ENCODE measurements at places on chromosomes 13 and 19.

DNA sequence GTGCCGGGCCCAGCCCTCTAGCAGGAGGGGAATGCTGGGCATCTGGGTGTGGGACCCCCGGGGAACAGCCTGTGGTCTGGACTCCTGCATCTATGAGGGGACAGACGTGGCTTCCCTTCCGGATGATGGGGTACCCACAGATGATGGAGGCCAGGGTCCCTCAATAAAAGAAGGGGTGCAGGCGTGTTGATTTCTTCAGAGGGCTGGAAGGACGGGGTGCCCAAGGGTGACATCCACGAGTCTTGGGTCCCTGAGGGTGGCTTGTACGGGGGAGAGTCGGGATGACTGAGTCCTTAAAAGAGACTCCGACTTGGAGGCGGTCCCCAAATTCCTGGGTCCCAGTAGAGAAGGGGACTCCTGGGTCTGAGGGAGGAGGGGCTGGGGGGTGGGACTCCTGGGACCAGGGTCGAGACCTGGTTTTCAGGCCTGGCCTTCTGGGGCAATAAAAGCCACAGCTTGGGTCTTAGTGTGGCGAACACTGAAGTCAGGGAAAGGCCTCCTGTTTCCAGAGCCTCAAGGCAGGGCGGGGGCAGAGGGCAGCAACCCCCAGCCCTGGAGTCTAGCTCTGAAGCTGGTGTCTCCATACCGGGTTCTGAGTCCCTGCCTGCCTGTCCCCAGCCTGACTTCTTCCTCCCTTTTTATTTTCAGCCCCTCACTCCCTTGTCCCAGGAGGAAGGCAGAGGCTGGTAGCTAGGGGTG, 459 bp upstream of the GRIN2D start:
- DNase-seq: no peak

DNA sequence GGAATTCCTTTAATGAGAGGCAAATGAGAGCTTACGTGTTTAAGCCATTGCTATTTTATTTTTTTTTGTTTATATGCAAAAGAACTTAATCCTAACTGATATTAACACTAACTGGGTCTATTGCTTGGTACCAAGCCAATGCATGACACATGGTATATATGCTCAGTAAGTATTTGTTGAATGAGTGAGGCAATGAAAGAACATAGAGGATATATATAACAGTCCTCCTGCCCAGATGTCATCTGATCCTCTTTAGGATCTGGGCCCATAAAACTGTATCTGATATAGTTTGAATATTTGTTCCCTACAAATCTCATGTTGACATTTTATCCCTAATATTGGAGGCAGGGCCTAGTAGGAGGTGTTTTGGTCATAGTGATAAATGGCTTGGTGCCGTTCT, 13.0 kb upstream of the ALOX5AP start:
- DNase-seq: peak; percentile 42

DNA sequence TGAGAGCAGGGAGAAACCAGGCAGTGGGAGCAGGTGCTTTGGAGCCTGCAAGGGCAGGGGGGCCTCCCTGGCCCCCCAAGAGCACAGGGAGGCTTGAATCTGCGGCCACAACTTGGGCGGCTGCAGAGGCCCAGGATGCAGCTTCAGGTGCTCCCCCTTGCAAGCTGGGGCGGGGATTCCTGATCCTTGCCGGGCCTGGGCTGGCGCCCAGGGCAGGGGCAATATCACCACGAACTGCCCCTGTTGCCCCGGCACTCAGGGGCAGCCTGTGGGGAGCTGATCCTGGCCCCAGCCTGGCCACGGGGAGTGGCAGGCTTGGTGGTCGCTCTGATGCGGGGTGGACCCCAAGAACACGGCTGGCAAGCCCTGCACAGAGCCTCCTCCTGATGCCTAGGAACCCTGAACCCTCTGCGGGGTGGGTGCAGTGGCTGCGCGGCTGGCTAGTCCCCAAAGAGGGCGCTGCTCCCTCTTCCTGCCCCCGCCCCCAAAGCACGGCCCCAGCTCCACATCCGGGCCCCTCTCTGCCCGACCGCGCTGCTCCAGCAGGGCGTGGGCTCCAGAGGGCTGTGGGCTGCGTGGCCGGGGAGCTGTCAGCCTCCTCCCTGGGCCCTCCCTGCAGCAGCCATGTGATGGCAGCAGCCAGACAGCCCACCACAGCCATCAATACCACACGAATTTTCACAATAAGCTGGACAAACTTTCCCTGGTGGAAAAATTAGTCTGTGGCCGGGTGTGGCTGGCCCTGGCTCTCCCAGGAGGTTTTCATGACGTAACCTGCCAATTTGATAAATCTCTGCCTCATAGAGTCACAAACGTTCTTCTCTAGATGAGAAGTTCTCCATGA, 21.0 kb downstream of the TNFSF9 start:
- no peak for DNase-seq

DNA sequence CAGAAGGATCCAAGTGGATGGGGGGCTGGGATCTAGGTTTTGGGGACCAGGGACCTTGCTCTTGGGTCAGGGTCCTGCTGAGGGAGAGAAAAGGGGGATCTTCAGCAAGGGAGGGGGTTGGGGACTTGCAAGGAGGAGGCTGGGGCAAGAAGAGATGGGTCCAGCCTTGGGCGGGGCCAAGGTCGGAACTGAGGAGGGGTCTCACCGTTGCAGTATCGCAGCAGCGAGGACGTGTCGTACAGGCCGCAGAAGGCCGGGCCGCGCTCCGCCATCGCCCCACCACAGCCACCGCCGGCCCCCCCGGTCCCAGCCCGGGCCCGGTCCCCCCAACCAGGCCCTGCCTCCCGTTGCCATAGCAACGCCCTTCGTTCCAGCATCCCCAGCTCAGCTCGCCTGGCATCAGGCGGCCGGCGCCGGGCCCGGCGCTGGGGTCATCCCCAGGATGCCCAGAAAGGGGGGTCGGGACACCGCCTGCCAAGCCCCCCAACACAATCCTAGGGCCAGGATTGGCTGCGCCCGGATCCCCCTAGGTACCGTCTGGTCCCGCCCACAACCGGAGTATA, 6.0 kb upstream of the EML2 start:
- DNase-seq: no peak

- DNase-seq: no peak
These were observed 58.3 kb upstream of the MEDAG start for GRCh38 chr13:30847650-30848307.

- no peak for DNase-seq
These were observed 8.8 kb downstream of the TPM4 start for GRCh38 chr19:16085115-16085514.

DNA sequence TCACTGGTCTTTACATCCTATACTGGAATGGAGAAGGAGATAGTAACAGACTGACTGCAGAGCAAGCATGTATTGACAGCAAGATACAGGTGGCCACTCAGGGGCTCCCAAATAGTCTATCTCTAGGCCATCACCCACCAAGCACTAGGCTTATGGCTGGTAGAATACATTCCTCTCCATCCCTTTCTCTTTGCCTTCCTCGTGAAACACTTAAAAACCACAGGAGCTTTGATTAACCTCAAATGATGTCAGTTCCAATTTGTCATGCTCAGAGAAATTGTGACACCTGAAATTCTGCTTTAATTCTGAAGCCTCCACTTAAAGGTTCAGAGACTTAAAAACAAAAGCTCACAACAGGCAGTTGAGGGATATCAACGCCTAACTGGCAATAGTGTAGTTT, 17.2 kb downstream of the ENOX1 start:
- DNase-seq: no peak

DNA sequence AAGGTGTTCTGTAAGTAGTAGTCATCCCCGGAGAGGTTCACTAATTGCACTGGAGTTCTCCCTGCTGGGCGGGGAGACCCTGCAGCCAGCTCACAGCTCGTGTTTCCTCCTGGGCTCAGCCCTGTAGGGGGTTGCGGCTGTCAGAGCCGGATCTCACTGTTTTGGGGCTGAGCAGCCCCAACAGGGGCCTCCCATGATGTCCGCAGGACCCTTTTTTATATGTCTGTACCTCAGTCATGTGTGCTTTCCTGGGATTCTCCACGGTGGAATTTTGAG, 130.2 kb upstream of the MCF2L start:
- DNase-seq: no peak

GRCh38 chr19:13621413-13621812, 115.1 kb upstream of the CACNA1A start:
- no peak for DNase-seq

DNA sequence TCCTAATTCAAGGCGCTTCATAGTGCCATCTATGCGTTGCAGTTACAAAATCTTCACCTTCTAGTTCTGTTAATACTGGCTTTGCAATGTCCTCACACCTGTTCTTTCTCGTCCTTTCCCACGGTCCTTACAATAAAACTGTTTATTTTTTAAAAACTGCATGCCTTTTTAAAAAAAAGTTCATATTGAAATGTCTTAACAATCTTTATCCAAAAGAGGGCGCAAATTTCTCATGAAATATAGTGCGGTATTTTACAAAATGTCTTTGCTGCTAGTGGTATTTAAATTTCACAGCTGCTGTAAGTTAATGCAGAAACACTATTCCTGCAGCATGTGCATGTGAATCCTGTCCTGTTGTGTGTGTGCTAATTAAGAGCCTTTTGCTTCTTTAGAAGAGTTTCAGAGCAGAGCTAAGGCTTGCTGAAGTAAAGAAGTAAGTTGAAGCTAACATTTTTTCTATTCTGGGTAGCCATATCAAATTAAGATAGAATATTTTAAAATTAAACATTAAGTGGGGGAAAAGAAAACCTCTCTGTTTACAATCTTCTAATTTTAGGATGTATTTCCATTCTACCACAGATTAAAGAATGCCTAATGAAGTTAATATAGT, 15.8 kb upstream of the CLDN10 start:
- no peak for DNase-seq

GRCh38 chr13:29281932-29282495, 313.5 kb downstream of the SLC7A1 start:
- DNase-seq: no peak

DNA sequence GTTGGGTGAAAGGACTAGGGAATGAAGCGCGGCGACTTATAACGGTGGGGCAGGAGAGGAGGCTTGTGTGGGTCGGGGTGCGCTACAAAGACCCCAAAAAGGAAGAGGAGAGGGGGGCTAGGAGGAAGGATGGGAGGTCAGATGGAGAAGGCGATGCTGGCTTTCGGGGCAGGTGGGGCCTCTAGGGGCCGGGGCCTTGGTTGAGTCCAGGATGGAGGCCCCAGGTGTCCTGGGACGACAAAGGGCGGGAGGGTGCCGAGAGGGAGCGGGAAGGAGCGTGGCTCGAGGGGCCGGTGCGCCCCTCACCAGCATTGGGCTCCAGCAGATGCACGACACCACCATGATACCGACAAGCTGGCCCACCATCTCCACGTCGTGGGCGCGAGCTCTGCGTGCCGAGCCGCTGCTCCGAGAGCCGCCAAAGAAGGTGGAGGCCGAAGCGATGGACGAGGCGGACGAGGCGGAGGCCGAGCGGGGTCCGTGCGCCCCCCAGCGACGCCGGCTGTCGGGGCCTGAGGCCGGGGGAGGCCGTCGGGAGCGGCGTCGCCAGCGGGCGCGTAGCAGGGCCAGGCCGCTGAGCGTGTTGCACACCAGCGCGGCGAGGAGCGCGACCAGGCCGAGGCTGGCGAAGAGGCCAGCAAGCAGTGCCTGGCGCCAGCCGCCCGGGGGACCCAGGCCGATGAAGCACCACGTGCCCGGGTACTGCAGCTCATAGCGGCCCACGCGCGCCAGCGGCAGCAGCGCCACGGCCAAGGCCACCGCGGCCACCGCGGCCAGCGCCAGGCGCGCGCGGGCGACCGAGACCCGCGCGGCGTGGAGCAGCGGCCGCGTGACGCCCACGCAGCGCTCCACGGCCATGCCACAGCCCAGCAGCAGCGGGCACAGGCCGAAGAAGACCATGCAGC, 1.8 kb downstream of the PTGER1 start:
- no peak for DNase-seq

DNA sequence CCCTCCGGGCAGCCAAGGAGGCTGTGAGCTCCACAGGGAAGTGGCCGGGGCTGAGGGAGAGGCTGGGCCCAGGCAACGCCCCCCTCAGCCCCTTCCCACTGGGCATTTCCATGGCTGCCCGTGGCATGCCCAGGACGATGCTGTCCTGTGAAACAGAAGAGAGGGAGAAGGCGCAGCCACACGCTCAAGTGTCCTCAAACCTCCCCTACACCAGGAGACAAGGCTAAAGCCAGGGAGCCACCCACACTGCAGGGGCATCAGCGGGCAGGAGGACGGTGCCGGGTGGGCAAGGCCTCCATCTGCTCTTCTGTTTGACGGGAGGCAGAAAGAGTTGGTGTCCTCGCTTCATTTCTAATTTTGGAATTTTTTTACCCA, 14.2 kb upstream of the PROZ start:
- no peak for DNase-seq

DNA sequence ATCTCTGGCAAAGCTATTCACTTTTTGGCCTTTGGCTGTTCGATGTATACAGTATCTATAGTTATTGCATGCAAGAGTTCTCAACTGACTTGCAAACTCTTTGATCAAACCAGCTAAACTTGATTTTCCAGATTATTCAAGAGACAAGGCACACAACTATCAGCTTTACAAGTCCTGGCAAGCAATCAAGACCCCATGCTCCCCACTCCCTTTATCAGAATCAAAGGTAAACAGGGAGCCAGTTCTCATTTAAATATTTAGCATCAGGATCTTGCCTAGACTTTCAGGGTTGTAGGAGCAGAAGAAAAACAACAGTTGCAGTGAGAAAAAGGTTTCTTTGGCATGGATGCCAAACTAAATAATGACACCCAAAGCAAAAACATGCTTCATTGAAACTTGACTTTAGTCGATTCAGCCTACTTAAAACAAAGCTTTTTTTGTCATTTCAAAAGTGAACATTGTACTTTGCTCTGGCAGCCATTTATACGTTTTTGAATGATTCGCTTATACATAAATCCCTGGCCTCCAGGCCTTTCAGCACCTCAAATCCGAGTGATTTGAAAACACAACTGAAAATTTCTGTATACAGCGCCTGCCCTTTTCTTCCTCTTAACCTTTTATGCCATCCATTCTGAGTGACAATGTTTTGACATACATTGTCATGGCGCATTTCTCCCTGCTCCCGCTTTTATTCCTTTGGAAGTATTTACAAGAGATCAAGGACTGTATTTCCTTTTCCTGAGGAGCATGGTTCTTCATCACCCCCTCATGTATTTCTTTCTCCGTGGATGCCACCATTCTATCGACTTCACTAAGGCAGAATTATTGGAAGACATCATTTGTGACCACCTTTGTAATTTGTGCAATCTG, 340.8 kb downstream of the KLF5 start:
- no peak for DNase-seq

DNA sequence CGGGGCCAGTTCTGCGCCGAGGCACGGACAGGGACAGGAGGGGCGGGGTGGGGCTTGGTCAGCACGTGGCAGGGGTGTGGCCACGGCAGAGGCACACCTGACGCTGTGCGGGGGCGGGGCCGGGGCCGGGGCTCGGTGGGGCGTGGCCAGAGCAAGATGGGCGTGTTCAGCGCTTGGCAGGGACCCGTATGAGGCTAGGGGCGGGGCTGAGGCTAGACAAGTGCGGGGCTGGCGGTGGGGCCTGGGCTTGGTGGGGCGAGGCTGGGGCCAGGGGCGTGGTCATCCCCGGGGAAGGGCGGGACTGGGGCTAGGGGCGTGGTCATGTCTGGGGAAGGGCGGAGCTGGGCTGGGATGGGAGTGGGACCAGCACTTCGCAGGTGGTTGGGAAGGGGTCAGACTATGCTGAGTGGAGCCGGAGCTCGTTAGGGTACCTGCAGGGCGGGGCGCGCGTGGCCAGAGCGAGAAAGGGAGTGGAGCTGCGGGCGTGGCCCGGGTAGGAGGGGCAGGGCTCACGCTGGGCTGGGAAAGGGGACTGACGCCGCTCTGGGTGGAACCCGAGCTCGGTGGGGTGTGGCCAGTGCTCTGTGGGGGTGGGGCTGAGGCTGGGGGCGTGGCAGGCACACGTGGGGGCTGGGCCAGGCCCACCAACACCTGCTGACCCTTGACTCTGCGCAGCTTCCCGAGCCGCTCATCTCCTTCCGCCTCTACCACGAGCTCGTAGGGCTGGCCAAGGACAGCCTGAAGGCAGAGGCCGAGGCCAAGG, 12.8 kb downstream of the POLR2E start:
- DNase-seq: no peak

GRCh38 chr19:6298413-6298812, 18.6 kb upstream of the MLLT1 start:
- DNase-seq: no peak
